Stimulated activated CD4-positive, alpha-beta T cell treated with anti-CD3 and anti-CD28 coated beads, Interleukin-1b, Interleukin-23, amount 100 ng/mL, for 1 hour (primary cell): ENCODE measurements at places on chromosomes 6 and 20.

- DNase-seq, result peak; percentile 73
Measured at GRCh38 chr6:99568103-99568933, at the start of gene CCNC. TSS of gene CCNC (minus strand) at chr6:99568660. CDS start at chr6:99568527, 133 bp downstream.

- no peak for DNase-seq
Measured at GRCh38 chr6:90490030-90490716, 96.7 kb downstream of the MAP3K7 start.

- DNase-seq, result no peak
Measured at GRCh38 chr20:50562262-50562701, 52.1 kb downstream of the PTPN1 start.

- no peak for DNase-seq
Measured at GRCh38 chr6:154732538-154733182, 556 bp upstream of the SCAF8 start.

- DNase-seq, result no peak
Measured at GRCh38 chr6:389622-390021, 1.9 kb upstream of the IRF4 start.

DNA sequence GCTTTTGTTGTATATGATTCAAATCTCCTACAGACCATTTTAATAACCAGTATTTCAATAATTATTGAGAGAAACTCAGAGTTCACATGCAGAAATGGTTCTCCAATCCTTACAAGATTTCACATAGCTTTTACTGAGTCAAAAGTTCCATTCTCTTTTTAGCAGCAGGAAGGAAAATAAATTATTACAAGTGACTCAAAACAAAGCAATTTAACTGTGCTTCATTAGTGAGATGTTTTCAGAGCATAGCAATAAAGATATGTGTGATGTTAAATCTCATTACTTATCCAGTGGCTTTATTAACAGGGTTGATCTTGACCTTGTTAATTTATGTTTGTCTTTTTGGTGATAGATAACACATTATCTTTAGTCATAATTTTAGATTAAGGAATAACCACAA is 22.0 kb downstream of the KIF13A start:
- DNase-seq, result no peak

- DNase-seq, result no peak
Measured at GRCh38 chr6:50102676-50103075, 52.9 kb upstream of the DEFB112 start.

DNA sequence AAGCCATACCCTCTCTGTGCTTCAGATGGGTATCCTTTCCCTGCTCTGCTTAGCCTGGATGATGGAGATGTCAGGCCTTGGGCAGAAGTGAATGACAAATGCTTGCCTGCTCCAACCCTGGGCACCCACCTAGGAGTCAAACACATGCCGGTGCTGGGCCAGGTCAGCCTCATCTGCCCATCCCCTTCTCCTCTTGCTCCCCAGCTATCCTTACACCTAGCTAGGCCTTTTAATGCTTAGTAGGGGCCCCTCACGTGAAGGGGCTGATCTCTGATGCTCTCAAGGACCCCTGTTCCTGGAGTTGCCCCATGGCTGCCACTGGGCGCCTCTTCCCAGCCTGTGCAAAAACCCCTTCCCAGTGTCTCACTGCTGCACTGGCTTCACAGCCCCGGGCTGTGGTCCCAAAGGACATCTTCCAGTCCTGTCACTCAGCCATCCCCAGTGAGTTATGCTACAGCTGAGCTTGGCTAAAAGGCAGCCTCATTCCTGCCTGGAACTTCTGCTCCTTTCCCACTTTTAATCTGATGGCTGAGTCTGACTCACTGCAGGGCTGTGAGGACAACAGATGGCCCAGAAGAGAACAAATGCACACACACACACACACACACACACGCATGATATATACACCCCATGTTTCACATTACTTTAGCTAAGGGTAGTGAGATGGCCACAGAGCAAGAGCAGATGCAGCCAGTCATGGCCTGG is 12.8 kb upstream of the SDCBP2 start:
- DNase-seq, result no peak

- DNase-seq, result no peak
Measured at GRCh38 chr20:50762435-50763220, 31.2 kb downstream of the PARD6B start.

DNA sequence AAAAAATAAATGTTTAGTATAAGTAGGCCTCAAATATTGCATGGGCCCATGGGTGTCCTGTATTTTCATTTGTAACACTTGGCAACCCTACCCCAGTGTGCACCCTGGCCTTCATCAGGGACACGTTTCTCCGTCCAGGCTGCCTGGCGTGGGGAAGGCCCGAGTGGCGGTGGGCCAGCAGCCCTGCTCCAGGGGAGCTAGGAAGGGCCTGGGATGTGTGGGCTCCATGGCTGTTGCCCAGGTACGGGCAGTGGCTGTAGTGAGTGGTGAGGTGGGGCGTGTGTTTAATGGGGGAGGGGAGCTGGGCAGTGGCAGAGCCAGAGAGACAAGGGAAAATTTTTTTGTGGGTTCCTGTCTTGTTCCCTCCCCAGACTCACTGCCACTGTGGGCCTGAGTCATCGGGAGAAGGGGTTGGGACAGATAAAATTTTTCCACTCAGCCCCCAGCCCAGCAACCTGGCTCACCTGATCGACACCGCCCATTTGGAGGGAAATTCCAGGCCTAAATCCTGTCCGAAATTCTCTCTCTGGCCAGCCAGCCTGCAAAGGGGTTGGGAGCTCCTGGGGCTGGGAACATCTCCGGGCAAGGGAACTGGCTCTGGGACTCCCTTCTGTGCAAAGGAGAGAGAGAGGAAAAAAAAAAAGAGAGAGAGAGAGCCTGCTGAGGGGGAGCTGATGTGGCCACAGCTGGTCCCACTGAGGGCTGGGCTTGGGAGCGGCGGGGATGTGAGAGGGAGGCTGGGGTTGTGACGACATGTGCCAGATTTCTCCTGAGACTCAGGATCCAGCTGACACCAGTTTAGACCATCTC is 32.5 kb upstream of the VEGFA start:
- DNase-seq, result no peak

DNA sequence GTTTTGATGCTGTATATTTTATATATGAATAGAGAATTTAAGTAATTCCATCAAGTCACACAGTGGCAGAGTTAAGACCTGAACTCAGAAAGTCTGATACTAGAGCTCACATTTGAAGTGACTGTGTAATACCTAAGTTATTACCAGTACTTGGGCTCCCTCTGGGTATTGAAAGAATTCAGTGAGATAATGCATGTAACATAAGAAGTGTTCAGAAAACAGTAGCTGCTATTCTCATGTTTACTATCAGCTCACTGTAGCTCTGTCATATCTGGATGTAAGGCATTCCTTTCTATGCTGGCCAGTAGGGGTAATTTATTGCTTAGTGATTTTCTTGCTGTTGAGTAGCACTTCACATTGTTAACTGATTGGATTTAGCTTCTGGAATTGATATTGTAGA is 44.6 kb downstream of the NKX2-4 start:
- no peak for DNase-seq

GRCh38 chr6:23533944-23534343 is 592.1 kb upstream of the NRSN1 start:
- no peak for DNase-seq

DNA sequence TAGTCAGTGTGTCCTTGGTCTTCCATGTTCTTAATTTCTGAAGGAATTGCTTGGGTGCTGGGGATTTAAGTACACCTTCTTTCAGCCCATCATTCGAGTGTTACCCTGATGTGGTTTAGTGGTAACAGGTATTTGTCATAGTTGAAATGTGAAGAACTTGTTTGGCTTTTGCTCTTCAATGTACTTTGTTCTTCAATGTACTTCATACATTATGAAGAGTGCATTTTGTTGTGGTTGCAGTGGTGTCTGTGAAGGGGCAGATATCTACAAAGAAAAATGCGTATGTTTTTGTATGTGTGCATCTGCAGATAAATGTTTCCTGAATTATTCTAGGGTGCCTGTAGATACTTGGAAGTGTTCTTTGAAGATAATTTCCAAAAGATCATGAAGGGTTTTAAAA is 111.2 kb upstream of the SUPT3H start:
- DNase-seq, result no peak

DNA sequence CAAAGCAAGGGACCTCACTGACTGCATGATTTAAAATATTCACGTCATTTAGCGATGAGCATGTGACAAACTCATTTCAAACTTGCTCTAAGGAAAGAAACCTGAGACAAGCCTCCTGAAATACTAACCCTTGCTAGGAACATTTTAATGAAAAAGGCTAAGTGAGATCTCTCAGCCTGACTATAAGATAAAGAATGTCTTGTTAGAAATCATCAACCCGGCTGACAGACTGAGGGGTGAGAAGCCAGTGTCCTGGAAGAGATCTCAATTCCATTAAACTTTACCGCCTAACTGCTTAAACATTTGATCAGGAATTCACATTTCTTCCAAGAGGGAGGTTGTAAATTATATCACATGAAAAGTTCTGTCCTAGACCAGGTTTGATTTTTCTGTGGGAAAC is 274.8 kb upstream of the EXOC2 start:
- no peak for DNase-seq

GRCh38 chr20:62921119-62921687 is 5.1 kb downstream of the DIDO1 start:
- no peak for DNase-seq

DNA sequence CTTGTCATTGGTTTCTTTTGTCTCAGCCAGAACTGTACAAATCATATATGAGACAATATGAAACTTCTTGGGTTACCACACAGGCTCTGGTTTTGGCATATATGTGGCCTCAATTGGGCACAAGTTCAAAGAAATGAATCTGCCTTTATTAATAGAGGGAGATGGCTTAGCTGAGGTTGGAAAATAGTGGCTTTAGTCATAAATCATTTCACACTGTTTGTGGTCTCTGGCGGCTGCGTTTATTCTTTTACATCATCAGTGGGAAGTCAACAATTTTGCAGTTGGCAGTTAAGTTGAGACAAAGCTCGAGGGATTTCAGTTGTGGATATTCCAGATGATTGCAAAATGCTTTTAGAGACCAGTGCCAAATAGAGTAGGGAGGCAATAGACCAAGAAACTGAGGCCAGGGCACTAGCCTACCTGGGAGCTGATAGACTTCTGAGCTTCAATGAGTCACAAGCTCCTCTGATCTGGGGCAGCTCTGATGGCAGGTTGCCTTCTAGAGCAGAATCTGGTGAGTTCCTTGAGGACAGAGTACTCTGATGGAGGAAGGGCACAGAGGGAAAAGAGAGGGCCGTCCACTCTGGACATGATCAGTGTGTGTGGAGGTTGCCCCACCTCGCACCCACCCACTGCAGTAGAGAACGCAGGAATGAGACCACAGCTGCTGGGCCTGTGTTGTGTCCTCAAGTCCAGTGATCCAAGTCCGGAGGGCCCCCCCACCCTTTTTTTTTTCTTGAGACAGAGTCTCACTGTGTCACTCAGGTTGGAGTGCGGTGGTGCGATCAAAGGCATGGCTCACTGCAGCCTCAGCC is 73.5 kb downstream of the ARMC2 start:
- no peak for DNase-seq

- no peak for DNase-seq
Measured at GRCh38 chr20:14220986-14221385, 116.4 kb downstream of the FLRT3 start.

GRCh38 chr6:43716099-43716498 is 28.5 kb upstream of the MRPS18A start:
- DNase-seq, result no peak

GRCh38 chr6:85644279-85644762 is 1.6 kb upstream of the SYNCRIP start:
- no peak for DNase-seq

DNA sequence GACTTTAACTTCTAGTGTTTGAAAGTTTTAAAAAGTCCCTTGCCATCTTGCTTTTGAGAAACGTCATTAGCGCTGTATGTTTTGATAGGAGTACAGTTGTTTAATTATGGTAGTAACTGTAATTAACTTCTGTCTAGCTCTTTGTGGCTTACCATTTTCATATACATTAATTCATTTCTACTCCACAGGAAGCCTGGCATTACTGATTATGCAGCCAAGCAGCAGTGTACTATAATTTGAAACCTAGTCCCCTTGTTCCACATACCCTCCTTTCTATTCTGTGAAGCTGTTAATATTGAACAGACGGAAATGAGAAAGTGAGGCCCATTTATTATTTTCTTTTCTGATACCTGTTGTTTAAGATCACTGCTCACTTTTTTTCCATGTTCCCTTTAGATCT is 235.4 kb downstream of the CDKAL1 start:
- no peak for DNase-seq

DNA sequence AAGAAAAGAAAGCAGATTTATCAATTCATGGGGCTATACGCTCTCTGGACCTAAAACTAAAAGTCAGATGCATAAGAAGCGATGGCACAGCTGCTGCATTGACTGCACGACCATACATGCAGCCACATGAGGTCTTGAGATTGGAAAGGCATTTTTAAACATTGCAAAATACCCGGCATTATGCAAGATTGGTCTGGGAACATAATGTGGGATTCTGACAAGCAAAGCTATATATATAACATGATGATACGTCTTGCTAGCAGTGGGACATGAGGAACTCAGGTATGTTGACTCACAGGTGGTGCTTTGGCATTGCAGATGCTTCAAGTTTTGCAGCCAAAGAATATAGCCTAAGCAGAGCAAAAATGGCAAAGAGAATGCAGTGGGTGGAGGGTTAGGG is 55.1 kb downstream of the SAMD3 start:
- no peak for DNase-seq

DNA sequence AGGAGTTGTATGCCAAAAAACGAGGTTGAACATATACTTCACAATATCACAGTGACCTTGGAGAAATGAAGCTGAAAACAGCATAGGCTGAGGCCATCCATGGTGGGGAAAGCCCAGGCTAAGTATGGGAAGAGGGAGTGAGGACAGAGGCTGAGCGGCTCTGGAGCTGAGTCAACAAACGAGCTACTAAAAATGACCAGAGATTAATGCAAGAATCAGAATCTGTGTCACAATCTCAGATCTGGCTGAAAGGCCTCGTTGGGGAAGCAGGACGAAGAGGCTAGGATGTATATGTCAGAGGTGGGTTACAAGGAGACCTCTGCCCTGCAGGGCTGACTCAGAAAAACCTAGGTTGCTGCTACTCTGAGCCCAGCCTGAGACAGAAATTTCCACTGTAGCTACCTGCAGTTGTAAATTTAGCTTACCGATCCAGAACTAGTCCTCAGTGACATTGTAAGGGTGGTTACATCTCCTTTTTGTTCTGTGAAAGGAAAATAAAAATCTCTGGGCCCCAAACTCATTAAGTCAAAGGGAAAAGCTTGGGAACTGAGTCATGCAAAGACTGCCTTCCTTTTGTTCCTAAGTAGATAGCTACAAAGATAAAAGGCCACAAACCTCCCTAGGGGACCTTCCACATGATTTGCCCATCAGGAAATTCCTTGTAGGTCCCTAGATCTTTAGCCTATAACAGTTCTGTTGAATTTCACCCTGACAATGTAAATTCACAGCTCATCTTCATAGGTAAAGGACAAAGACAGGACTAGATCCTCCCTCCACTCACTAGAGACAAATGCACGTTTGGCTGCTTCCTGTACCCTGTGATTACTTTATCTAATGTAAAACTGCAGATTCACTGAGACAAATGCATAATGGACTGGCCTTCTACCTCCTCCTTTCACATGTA is 8.5 kb upstream of the TUBB2A start:
- DNase-seq, result no peak

- DNase-seq, result no peak
Measured at GRCh38 chr6:90544081-90544480, 42.8 kb downstream of the MAP3K7 start.
